HEK293T (cell line): ENCODE measurements at places on chromosomes 5 and 9.
A peak's percentile ranks its signal among the peaks of the same experiment; 100 is the strongest.

DNA sequence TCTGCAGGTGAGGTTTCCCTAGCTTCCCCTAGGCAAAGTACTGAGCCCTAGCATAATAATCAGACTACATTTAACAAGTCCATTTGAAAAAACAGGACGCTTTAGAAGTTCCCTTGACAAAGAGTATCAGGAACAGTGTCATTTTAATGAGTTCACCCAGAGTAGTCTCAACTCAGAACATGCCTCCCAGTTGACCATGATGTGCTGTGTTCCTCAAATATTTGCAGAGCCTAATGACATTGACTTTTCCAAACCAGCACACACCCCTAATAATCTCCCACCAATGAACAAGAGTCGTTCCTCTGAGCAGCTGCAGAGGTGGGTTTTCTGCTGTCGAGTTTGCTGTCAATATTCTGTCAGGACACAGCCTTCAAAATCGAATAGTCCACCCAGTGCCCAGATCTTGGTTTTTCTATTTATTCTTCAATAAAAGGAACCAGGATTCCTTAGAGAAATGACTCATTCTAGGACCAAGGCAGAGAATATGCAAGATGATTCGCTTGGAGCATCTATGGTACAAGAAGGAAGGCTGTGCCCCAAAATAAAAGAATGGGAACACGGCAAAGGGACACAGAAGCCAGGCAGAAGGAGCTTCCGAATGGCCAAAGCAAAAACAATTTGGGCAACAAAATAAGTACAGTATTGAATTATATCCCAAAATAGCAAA, 57.6 kb downstream of the OTULIN start:
- no peak for DNase-seq

DNA sequence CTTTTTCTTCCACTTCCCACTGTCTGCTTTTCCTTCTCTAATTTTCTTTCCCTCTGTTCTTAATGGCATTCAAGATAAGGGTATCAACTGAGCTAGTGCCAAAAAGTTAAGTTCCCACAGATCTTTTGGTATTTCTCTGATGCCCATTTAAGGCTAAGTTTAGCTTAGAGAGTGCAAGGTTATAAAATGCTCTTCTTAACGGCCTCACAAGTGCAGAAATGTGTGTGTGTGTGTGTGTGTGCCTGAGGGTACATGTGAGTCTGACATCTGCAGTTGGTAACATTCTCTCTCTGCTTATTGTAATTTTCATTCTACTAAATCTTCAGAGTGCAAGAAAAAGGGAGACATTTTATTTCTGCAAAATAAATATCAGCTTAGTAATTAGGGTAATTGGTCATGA, 24.2 kb downstream of the FBN2 start:
- DNase-seq, result no peak

DNA sequence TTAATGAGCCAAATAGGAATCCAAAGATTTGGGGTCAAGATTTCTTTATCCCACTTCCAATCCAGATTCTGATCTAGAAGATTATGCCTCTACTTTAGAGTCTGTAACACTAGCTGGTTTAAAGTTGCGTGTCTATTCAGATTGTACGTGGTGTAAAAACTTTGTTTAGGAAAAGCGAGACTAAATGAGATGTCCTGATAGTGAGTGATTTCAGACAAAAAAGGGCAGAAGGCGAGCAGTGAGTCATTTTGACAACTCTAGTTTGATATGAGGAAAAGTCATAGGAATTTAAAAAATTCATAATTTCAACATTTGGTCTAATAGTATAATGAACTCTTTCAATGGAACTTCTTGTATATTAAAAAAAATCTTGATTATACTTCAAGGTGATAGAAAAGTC, 119.6 kb upstream of the KLF9 start:
- no peak for DNase-seq

DNA sequence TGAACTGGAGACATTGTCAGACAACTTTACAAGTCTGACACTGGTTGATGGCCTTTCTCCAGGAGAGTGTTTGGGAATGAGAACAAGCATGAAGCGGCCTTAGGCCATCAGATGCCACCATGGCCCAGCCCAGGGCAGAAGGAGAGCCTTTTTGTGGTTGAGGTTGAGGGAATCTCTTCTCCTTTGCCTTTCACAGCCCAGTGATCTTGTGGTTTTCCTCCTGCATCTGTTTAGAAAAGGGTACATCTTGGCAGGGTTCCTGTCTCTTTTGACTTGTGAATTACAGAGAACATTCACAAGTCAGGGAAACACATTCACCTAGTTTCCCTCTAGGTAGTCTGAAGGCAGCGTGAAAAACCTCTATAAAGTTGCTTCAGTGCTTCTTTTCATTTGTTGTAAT, 27.5 kb downstream of the DMRT2 start:
- DNase-seq, result no peak

- no peak for DNase-seq
These were observed 1.2 kb downstream of the FANCC start for GRCh38 chr9:95316274-95316673.

DNA sequence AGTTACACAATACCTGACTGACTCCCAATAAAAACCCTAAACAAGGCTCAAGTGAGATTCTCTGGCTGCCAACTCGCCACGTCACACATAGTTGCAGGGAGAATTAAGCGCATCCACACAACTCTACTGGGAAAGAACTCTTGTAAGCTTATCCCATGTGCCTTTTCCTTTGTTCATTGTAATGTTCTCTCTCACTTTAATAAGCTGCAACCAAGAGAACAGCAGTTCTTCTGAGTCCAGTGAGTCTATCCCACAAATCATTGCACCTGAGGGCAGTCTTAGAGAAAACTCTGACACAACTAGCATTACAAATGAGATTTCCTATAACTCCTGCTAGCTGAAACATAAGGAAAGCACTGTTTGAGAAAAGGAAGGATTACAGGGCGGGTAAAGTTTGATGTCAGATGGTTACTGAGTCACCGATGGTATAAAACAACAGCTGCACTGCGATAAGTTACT, 27.4 kb downstream of the CENPK start:
- DNase-seq, result no peak

DNA sequence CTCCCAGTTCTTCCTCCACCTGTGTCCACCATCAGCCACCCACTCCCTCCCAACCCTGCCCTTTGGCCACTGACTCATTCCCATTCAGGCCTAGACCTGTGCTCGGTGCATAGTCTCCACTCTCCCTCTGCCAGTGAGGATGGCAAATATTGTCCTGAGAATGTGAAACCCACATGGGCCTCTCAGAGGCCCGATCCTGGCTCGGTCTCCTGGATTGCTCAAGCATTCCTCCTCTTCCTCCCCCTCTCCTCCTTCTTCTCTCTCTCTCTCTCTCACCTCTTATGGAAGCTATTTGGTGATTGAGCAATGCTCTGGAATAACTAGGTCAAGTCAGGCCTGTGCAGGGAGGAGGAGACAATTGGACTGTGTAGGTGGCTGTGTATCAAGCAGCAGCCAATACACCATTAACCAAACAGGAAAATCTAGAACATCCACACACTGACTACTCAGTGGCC, 99.9 kb downstream of the KLF4 start:
- no peak for DNase-seq

DNA sequence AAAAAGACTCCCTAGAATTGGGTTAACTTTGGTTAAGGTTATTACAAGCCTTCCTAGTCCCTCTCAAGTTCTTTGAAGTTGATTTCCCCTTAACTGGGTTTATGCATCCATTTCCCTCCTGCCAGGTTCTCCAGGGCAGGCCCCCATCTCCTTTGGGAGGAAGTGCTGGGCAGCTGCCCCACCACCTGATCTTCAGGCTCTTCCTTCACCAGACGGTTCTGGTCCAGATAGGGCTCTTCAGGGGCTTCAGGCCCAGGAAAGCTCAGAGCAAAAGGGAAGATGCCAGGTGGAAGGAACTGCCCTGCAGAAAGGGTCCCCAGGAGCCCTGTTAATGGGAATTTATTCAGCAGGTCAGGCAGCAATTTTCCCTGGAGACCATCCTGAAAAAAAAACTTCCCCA, 2.1 kb downstream of the SMIM32 start:
- DNase-seq, result no peak

GRCh38 chr9:132199056-132199455, 37.2 kb downstream of the NTNG2 start:
- DNase-seq, result no peak

- peak; percentile 69 for DNase-seq
These were observed 579.7 kb upstream of the ZNF608 start for GRCh38 chr5:125326150-125326510.

DNA sequence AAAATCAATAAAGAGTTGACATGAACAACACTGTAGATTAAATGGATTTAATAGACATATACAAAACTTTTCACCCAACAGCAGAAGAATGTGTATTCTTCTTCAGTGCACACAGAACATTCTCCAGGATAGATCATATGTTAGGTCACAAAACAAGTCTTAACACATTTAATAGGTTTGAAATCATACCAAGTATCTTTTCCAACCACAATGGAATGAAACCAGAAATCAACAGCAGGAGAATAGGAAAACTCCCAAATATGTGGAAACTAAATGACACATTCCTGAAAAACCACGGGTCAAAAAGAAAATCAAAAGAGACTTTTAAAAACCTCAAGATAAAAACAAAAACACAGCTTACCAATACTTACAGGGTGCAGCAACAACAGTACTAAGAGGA, 790.1 kb upstream of the ZNF608 start:
- no peak for DNase-seq
